AML-193 (cell line): ENCODE measurements at places on chromosomes 12 and 14.

- no peak for DNase-seq
Observed at GRCh38 chr12:46725332-46725731, 100.5 kb downstream of the SLC38A4 start.

DNA sequence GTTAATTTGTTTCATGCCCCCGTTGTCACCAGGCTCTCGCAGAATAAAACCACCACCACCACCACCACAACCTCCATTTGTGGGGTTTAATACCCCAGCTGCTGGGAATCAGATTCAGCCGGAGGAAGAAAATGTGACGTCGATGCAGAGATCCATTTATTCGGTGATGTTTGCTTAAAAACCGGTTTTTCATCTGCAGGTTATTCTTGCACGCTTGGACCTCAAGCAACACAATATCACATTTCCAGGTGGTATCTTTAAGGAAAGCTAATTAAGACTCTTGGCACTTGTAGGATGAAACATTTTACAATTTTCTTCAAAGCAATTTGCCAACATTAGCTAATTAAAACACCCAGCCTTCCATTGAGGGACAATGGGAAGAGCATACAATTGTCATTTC lies 39.8 kb downstream of the SPRING1 start:
- no peak for DNase-seq

- DNase-seq: no peak
Observed at GRCh38 chr12:22262309-22262708, 72.2 kb downstream of the ST8SIA1 start.

DNA sequence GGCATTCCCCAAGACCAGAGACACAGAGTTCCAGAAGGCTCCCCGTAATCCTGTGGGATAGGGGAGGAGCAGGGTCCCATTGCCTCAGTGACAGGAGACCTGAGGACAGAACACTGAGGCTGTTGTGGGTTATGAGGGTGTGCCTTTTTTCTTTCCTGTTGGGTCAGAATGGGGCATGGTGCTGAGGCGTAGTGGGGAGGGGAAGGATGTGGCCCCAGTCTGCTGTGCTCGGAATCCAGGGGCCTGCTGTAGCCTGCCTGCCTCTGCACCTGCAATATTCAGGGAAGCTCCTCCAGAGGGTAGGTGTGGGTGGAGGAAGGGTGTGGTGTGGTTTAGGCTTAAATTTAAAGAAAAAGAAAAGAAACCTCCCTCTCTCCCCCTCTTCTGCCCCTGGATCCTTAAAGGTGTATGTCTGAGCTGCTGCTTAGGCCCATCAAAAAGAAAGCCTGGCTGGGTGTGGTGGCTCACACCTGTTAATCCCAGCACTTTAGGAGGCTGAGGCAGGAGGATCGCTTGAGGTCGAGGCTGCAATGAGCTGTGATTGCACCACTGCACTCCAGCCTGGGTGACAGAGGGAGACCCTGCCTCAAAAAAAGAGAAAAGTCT lies 18.7 kb downstream of the PLEKHG3 start:
- no peak for DNase-seq

GRCh38 chr12:30973175-30973574 lies 46.6 kb downstream of the TSPAN11 start:
- DNase-seq: no peak

DNA sequence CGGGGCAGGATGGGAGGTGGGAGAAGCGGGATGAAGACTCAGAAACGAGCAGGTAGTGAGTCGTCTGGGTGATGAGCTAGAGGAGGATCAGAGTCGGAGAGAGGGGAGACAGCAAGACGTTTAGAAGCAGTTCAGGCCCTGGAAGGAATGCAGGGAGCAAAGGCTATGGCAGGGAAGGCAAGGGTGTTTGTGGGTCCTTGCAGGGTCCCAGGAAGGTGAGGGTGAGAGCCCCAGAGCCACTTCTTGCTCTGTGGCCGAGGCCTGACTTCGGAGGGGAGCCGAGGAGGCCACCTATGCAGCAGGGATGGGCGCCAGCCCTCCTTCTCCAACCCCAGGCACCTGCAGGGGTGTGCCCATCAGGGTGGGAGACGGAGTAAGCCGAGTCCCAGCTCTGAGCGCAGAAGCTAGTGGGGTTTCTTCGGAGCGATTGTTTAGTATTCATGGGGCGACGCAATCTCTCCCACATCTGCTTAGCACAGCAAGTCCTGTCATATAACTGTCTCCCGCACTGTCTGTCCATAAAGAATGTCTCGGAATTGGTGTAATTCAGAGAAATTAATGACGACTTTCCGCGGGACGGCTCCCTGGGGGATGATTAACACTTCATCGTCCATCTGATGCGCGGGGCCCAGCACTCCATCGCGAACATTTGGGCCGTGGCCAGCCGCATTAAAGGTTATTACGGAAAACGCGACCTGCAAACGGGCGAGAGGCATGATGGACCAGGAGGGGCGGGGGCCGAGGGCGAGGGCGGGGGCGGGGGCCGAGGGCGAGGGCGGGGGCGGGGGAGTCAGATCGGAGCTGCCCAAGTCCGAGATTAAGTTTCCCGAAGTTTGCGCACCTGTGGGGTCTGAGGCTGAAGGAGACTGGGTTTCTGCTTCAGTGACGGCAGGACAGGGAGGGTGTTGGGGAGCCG lies 12.2 kb upstream of the CALCOCO1 start:
- DNase-seq: no peak
